Memory B cell (primary cell): ENCODE measurements at places on chromosomes 5 and 9.
A peak's percentile ranks its signal among the peaks of the same experiment; 100 is the strongest.

GRCh38 chr5:186091-187041 lies 4.9 kb upstream of the LRRC14B start:
- DNase-seq = no peak
- H3K27ac ChIP-seq = no peak overlapping the region
- peaks cover 11% of the 10 kb centered on the region for H3K4me1 ChIP-seq
- H3K27me3 ChIP-seq = peaks cover 9% of the 10 kb centered on the region

DNA sequence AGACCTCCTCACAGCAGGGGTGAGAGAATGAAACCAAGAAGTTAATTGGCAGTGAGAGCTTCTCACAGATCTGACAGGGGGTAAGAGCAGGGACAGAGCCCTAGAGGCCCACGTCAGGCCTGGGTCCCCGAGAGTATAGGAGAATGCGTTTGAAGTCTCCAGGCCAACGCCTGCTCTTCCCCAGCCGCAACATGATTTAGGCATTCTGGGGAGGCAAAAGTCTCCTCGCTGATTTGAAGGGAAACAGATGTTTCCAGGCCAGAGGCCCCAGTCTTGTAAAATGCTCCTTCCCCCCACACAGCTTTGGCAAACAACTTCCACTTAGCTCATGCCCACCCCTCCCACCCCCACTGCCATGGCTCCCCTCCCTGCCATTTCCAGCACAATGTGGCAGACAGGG lies 239.2 kb upstream of the TRIM32 start:
- no peaks in the 10 kb centered on the region for H3K27me3 ChIP-seq
- no peaks in the 10 kb centered on the region for H3K36me3 ChIP-seq
- H3K27ac ChIP-seq = no peak overlapping the region
- no peaks in the 10 kb centered on the region for H3K4me1 ChIP-seq
- H3K4me3 ChIP-seq = no peak overlapping the region
- DNase-seq = no peak

DNA sequence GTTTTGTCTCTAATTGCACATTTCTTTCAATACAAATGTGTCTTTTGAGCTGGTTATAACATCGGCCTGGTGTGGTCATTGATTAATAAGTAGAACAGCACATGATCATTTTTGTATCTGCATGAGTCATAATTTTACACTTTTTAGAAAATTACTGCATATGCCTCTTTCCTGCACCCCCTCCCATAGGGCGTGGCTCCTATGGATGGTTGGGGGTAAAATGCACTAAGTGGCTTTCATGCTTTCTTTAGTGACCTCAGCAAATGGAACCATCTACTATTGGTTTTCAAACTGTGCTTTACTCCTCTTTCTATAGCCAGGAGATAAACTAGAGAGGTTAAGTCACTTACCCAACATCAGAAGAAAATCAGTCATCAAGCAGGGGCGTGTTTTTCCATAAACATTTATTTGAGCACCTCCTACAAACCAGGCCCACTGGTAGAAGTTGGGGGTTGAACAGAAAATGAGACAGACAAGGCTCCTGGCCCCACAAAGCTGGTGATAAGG lies 3.8 kb downstream of the ANXA6 start:
- H3K36me3 ChIP-seq = peaks cover 7% of the 10 kb centered on the region
- H3K27me3 ChIP-seq = no peaks in the 10 kb centered on the region
- H3K4me1 ChIP-seq = peaks cover 70% of the 10 kb centered on the region
- H3K4me3 ChIP-seq = peak overlapping the region; percentile 38
- DNase-seq = no peak

GRCh38 chr5:36885566-36886485 lies 9.3 kb downstream of the NIPBL start:
- peak overlapping the region; percentile 12 for H3K4me3 ChIP-seq
- H3K4me1 ChIP-seq = peaks cover 43% of the 10 kb centered on the region
- peaks cover 11% of the 10 kb centered on the region for H3K36me3 ChIP-seq
- H3K27me3 ChIP-seq = no peaks in the 10 kb centered on the region

DNA sequence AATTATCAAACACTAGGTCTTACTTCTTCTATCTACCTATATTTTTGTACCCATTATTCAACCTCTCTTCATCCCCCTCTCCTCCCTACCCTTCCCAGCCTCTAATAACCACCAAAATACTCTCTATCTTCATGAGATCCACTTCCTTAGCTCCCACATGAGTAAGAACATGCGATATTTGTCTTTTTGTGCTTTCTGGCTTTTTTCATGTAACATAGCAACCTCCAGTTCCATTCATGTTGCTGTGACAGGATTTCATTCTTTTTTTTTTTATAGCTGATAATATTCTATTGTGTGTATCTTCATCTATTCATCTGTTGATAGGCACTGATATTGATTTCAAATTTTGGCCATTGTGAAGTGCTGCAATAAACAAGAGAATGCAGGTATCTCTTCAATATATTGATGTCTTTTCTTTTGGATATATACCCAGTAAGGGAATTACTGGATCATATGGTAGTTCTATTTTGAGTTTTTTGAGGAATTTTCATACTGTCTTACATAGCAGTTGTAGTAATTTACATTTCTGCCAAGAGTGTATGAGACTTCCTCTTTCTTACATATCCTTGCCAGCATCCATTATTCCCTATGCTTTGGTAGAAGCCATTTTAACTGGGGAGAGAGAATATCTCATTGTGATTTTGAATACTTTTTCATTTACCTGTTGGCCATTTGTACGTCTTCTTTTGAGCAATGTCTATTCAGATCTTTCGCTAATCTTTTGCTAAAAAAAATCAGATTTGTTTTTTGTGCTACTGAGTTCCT lies 156.8 kb downstream of the DCP2 start:
- H3K27me3 ChIP-seq = peaks cover 4% of the 10 kb centered on the region
- no peak overlapping the region for H3K4me3 ChIP-seq

- no peak for DNase-seq
- H3K4me1 ChIP-seq = no peaks in the 10 kb centered on the region
- H3K27me3 ChIP-seq = no peaks in the 10 kb centered on the region
- no peaks in the 10 kb centered on the region for H3K36me3 ChIP-seq
- no peak overlapping the region for H3K4me3 ChIP-seq
- H3K27ac ChIP-seq = no peak overlapping the region
Measured at GRCh38 chr5:30930736-30931135, 262.8 kb upstream of the CDH6 start.

GRCh38 chr5:90168399-90168798 lies 241.2 kb downstream of the CETN3 start:
- no peaks in the 10 kb centered on the region for H3K36me3 ChIP-seq
- H3K4me3 ChIP-seq = no peak overlapping the region
- peaks cover 5% of the 10 kb centered on the region for H3K27me3 ChIP-seq
- H3K27ac ChIP-seq = no peak overlapping the region
- DNase-seq = no peak

DNA sequence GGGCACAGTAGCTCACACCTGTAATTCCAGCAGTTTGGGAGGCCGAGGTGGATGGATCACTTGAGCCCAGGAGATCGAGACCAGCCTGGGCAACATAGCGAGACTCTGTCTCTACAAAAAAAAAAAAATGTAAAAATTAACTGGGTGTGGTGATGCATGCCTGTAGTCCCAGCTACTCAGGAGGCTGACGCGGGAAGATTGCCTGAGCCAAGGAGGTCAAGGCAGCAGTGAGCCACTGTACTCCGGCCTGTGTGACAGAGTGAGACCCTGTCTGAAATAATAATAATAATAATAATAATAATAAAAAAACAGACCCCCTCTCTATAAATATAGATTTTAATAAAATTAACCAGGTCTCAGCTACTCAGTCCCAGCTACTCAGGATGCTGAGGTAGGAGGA lies 179.7 kb downstream of the AOPEP start:
- peaks cover 2% of the 10 kb centered on the region for H3K36me3 ChIP-seq
- H3K4me1 ChIP-seq = no peaks in the 10 kb centered on the region
- H3K27ac ChIP-seq = no peak overlapping the region
- no peak for DNase-seq

DNA sequence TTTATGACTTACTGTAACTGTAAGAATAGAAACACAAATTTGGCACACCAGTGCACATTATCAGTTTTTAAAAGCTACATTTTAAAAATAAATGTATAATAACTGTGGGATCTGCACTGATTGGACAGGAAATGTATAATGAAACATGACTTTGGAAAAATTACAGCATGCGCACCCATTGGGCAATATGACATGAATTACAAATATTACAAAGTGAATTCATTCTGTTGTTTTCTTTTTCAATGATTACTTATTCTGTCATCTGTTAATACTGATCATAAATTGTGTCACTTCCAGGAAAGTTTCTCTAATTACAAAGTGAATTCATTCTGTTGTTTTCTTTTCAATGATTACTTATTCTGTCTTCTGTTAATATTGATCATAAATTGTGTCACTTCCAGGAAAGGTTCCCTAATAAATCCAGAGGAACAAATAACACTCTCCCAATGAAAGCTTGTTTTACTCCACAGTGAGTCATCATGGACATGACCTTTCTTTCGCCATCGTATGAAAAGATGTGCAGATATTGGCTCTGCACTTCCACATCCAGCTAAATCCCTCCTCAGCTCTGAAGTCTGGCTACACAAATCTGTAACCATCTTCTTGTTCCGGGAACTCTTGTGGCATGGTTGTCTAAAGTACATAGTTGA lies 297.0 kb upstream of the HAPLN1 start:
- H3K27me3 ChIP-seq = no peaks in the 10 kb centered on the region
- no peak for DNase-seq
- no peak overlapping the region for H3K4me3 ChIP-seq
- H3K27ac ChIP-seq = no peak overlapping the region
- H3K4me1 ChIP-seq = no peaks in the 10 kb centered on the region

- no peaks in the 10 kb centered on the region for H3K36me3 ChIP-seq
- H3K27me3 ChIP-seq = no peaks in the 10 kb centered on the region
- no peak overlapping the region for H3K4me3 ChIP-seq
- no peak overlapping the region for H3K27ac ChIP-seq
- no peaks in the 10 kb centered on the region for H3K4me1 ChIP-seq
Measured at GRCh38 chr9:13790055-13790454, 510.6 kb upstream of the MPDZ start.

GRCh38 chr5:135535820-135536801 lies at the start of gene NEUROG1:
TSS of gene NEUROG1 (minus strand) at chr5:135535964. CDS start at chr5:135535690, 274 bp downstream.
- H3K4me3 ChIP-seq = peak within 1 kb of the TSS; percentile 8
- H3K36me3 ChIP-seq = no peaks in the 10 kb centered on the region
- H3K27ac ChIP-seq = no peak within 1 kb of the TSS
- peaks cover 4% of the 10 kb centered on the region for H3K4me1 ChIP-seq
- H3K27me3 ChIP-seq = peaks cover 41% of the 10 kb centered on the region
- no peak for DNase-seq

DNA sequence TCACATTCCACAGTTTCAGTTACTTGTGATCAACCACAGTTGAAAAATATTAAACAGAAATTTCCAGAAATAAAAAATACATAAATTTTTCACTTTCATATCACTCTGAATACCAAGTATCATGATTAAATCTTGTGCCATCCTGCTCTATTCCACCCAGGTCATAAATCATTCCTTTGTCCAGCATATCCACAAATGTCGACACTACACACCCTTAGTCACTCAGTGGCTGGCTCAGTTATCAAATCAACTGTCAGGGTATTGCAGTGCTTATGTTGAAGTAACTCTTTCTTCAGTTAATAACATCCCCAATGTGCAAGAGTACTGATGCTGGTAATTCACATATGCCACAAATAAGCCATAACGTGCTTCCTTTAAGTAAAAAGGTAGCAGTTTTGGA lies 115.7 kb downstream of the FBXL17 start:
- no peak for DNase-seq
- no peaks in the 10 kb centered on the region for H3K27me3 ChIP-seq
- no peak overlapping the region for H3K4me3 ChIP-seq
- peaks cover 8% of the 10 kb centered on the region for H3K4me1 ChIP-seq
- peaks cover 2% of the 10 kb centered on the region for H3K36me3 ChIP-seq
- no peak overlapping the region for H3K27ac ChIP-seq

DNA sequence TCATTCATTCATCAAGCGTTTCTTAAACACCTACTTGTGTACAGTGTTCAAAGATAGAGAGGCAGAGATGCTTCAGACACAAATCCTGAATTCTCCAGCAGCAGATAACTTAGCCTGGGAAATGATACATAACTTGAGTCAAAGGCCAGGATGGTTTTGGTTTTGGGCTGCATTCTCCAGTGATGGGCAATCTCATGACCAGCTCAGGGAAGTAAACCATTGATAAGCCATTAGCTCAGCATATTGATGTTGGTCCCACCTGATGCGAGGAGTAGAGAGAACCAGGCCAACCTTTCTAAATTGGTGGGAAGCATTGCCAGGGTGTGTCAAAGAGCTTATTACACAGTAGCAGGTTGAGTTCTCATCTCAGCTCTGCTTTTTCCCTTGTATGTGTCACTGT lies 53.0 kb downstream of the SH3RF2 start:
- H3K4me3 ChIP-seq = no peak overlapping the region
- H3K27ac ChIP-seq = no peak overlapping the region
- H3K4me1 ChIP-seq = no peaks in the 10 kb centered on the region
- DNase-seq = no peak
- H3K27me3 ChIP-seq = peaks cover 3% of the 10 kb centered on the region

DNA sequence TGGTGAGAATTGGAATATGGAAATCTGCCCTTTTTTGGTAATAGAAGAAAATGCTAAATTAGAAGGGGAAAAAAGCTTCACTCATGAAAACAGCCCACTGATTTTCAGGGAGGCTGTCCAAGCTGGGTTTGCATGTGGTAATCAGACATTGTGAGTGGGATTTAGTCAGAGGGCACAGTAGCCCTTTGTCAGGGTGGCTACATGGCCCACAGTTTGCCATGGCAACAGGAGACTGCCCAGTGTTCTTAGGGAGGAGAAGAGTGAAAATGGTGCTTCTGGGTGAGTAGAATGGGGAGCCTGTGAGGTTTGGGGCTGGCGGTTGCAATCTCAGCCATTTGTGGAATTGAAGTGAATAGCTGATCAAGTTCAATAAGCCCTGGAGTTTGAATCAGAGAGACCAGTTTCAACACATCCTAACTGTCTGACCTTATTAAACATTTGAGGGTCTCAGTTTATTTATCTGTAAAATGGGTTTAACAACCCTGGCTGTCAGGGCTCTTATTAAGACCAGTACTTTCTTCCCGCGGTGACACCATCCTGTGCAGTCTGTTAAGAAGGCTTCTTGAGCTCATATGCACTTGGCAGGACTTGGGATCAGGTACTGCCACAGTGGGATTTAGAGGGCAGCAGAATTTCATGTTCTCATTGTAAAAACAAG lies 107.6 kb upstream of the TNC start:
- H3K27me3 ChIP-seq = no peaks in the 10 kb centered on the region
- no peaks in the 10 kb centered on the region for H3K4me1 ChIP-seq
- H3K27ac ChIP-seq = no peak overlapping the region
- no peak overlapping the region for H3K4me3 ChIP-seq
- no peak for DNase-seq
- no peaks in the 10 kb centered on the region for H3K36me3 ChIP-seq

- H3K4me3 ChIP-seq = no peak overlapping the region
- DNase-seq = no peak
- no peaks in the 10 kb centered on the region for H3K4me1 ChIP-seq
- H3K27ac ChIP-seq = no peak overlapping the region
- H3K27me3 ChIP-seq = no peaks in the 10 kb centered on the region
Measured at GRCh38 chr5:8953016-8953415, 592.9 kb downstream of the SEMA5A start.
